Activated naive CD8-positive, alpha-beta T cell treated with anti-CD3 and anti-CD28 coated beads for 36 hours (primary cell): ENCODE measurements at places on chromosomes 5 and 9. TPM values are rescaled to one million over a fixed set of nuclear protein-coding genes. Genes with fewer than 3 reads are reported as not detected.

The NR2F1-AS1 gene
- not detected for total RNA-seq

DNA sequence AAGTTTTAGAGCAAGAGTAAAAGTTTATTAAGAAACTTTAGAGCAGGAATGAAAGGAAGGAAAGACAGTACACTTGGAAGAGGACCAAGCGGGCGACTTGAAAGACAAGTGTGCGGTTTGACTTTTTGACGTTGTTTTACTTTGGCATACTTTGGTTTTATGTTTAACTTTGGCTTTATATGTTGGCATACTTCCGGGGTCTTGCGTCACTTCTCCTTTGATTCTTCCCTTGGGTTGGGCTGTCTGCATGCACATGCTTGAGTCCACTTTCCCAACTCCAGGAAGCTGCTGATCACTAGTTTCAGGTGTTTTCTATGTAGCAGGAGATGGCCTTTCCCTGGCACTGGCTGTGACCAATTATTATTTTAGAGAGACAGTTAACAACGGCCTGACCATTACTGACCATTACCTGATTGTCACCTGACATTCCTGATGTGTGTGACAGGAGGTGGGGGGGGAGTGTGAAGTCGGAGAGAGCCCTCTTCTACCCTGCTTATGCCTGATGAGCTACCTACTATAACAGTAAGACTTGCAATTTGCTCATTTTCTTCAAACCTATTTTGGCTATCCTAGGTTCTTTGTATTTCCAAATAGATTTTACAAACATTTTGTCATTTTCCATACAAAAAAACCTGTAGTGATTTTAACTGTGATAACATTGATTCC lies 45.5 kb downstream of the TNFSF8 start:
- DNase-seq, result no peak

DNA sequence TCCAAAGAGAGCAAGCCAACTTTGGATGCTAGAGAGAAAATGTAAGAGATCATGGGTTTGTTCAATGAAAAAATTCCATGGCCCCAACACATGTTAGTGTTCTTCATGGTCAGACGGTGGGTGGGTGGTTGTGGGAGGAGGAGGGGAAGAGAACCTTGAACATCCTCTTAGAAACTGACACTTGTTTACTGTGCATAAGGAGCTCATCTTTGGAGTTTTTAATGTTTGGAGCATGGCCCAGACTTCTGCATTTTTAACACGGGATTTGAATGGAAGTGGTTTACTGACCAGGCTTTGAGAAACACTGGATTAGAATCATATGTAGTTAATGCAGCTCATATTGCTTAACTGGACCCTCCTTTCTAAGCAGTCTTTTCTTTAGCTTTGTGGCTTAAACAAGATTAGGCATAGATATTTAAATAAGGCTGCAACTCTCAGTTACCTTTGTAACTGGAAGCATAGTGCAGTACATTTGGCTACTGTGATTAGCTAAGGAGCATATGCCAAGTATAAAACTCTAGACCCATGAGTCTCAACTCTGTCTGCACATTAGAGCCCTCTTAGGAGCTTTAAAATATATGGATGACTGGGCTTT lies 60.1 kb downstream of the FOCAD start:
- DNase-seq, result no peak

DNA sequence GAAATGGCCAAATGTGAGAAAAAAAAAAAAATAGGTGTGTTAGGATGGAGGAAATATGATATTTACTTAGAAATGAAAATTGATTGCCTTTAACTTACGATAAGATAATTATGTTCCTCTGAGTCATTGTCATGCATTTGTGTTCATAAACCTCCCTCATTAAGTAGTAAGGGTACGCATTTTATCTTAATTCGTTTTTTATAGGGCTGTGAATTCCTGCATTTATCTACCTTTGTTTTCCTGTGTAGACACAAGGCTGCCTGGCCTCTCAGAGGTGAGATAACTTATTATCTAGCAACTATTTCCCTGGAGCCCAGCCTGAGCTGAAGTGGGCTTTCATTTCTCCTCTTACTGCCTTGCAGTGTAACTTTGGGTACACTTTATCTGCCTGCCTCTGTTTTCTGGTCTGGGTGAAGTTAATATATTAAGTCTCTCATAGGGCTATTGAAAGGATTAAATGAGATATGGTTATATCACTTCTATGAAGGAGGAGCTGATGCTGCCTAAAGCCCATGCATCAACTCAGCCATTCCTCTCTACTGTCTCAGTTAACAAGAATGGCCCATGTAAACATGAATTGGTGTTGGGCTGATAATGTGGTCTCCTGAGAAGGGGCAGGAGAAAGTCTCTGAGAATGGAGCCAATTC lies 103.8 kb upstream of the KLF4 start:
- DNase-seq, result no peak

DNA sequence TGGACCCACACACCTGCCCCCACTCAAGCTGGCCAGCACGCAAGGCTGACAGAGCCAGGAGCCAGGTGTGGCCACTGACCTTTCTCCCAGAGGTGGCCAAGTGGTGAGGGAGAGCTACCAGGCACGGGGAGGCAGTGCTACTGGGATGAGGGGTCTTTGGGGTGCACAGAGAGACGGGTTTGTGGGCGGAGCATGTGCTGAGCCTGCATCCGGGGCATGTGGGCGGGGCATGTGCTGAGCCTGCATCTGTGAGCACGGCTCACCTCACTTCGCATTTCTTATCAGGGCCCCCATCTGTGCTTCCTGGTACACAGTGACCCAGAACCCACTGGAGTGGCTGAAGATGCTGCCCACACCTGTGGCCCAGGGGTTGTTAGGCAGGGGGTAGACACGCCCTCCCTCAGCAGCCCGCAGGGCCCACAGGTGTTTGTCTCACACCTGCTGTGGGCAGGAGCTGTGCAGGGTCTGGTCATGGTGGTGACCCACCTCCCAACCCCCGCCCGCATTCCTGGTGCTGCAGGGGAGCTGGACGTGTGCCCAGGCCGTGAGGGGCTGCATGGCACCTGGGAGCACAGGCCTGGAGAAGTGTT lies 21.5 kb downstream of the CCDC187 start:
- DNase-seq, result no peak
